NCI-H1048 (cell line): ENCODE measurements at places on chromosomes 3 and 15.

DNA sequence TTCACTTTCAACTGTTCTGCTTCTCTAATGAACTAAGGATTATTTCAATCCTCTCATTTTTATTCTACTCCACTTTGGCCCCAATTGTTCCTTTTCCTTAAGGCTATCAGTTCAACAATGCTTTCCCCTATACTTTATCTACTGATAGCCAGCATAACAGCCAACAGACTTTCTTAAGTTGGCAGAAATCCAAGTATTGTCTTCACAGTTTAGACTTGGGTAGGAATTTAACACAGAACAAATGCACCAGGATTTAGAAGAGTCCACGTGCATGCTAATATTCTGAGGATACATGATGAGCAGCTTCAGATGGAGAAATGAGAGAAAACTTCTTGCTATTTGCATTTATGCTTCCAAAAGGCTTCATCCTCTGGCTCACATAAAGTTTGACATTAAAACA is 54.8 kb downstream of the FBN1 start:
- no peak for DNase-seq

- DNase-seq = no peak
Measured at GRCh38 chr3:45538641-45538986, 55.9 kb upstream of the LIMD1 start.

GRCh38 chr3:151142929-151143328 is 57.5 kb downstream of the MED12L start:
- no peak for DNase-seq

GRCh38 chr15:35514759-35515158 is 31.2 kb downstream of the DPH6 start:
- DNase-seq = no peak

- no peak for DNase-seq
Measured at GRCh38 chr3:171994646-171995428, 44.5 kb upstream of the FNDC3B start.

DNA sequence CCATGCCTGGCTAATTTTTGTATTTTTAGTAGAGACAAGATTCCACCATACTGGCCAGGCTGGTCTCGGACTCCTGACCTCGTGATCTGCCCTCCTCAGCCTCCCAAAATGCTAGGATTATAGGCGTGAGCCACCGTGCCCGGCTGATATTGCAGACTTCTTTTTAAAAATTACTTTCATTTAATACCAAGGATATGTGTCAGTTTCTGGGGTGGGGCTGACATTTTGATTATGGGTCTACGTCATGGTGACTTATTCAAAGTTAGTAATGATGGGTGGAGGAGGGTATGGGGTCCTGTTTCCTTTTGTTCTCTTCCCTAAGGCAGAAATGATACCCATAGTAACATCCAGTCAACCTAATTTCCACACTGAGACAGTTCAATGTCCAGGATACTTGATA is 34.7 kb downstream of the GBE1 start:
- DNase-seq = no peak

- no peak for DNase-seq
Measured at GRCh38 chr15:88756921-88757320, 46.3 kb upstream of the ACAN start.

DNA sequence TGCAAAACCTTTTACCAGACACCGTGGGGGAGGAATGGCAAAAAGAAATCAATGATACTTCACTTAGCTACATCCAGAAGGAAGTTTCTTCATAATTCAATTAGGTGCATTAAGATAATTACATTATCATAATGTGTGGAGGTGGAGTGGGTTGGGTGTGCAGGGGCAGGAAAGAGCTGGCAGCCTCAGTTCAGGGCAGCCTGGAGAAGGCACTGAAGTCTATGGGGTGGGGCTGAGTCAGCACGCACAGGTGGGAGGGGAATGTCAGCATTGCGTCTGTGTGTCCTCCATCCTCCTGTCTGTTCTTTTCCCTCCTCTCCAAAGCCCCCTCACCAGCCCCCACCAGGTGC is 278.8 kb downstream of the GABRG3 start:
- no peak for DNase-seq

- no peak for DNase-seq
Measured at GRCh38 chr3:46097691-46098241, 70.5 kb upstream of the XCR1 start.

- no peak for DNase-seq
Measured at GRCh38 chr3:183460081-183461055, 31.9 kb upstream of the MCF2L2 start.

DNA sequence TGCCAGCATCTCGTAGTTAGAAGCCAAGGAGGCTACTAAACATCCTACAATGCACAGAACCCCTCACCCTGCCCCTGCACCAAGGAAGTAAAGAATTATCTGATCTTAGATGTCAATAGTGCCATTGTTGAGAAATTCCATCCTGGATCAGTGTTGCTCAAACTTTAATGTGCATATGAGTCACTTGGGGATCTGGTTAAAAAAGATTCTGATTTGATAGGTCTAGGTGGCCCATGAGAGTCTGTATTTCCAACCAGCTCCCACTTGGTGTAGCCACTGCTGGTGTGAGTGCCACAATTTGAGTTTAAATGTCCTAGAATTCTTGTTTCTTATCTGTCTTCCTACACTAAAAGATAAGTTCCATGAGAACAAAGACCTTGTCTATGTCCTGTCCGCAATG is 43.7 kb downstream of the TMEM45A start:
- no peak for DNase-seq

DNA sequence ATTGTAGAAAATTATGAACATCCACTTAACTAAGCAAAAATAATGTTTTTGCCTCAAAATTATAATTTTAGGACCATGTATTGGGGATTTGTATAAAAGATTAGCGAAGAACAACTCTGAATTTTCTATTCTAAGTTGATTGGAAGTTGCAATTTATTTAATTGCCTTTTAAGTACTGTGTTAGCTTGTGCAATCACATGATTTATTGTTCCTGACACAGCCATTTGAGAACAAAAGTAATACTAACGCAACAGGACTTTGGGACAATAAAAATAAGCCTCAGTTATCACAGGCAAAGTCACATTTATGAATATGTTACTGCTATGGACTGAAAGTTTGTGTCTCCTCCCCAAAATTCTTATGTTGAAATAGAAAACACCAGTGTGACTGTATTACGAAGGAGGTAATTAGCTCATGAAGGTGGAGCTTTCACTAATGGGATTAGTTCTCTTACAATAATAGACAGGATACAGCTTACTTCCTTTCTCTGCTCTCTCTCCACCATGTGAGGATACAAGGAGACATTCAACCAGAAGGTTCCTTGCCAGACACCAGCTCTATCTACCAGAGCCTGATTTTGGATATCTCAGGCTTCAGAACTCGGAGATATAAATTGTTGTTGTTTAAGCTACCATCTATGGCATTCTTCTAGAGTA is 745.9 kb downstream of the ZBBX start:
- no peak for DNase-seq

GRCh38 chr3:186502966-186503712 is 41.0 kb downstream of the CRYGS start:
- DNase-seq = no peak

DNA sequence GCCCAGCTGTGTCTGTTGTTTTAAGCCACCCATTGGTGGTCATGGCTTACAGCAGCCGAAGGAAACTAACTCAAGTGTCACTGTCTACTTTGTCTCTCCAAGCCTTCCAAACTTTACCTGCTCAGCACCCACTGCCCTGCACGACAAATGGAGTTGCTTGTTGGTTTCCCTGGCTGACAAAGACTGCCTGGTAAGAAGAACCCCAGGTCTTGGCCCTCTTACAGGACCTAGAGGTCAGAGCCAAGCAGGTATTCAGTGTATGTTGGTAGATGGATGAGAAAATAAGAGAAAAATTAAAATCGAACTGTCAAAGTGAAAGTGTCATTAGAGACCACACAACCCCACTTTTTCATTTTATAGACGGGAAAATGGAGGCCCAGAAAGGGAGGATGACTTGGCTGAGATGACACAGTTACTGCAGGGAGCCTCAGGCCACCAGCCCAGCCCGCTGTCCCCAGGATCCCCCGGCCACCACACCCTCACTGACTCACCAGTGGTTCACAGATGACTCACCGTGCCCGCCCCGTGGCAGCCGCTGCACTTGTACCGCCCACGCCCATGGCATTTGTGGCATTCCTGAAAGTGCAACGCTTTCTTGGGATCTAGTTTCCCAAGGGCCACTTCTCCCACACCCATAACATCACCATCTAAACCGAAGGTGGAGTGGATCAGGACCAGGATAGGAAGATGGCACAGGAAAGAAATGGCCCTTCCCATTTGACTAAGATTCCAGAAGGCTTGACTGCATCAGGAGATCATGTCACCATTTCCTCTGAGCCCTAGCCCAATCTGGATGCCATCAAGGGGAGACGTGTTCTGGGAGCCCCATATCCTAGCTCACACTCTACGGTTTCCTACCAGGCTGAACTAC is 15.2 kb downstream of the SSUH2 start:
- no peak for DNase-seq

GRCh38 chr15:41675337-41675736 is 15.1 kb downstream of the MGA start:
- DNase-seq = no peak

- DNase-seq = no peak
Measured at GRCh38 chr3:81938681-81939080, 177.2 kb upstream of the GBE1 start.

GRCh38 chr15:74449095-74449494 is 11.9 kb downstream of the UBL7 start:
- DNase-seq = no peak

GRCh38 chr3:191282251-191283185 is 46.7 kb upstream of the CCDC50 start:
- no peak for DNase-seq

DNA sequence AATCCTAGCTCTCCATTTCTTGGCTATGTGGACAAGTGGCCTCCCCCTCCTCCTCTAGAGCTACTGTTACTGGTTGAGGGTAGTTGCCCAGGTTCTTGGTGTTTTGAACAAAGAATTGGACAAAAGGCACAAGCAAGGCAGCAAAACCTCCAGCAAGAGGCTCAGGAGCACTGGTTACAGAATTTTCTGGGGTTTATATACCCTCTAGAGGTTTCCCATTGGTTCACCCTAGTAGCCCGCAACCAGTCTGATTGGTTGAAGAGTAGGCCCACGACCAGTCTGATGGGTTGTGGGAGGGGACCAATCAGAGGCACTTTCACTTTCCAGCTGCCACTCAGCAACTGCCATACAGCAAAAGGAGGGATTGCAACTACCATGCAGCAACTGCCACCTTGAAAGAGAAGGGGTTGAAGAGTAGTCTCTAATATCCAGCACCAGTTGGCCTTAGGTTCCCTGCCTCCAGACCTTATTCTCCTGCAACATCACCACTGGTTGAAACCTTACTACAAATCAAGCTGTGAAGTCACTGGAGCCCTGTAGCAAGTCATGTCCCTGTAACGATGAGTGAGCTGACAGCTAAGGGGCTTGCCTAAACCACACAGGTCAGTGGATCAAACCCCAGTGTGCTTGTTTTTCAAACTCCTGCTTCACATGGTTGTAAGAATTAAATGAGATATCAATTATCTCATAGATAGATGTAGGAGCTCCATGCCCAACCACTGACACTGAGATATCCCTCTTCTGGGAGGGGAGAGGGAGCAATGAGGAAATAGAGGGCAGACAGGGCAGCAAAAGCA is 2.9 kb upstream of the C15orf39 start:
- DNase-seq = peak; percentile 77

- DNase-seq = no peak
Measured at GRCh38 chr15:26867200-26868007, 542 bp downstream of the GABRA5 start.

DNA sequence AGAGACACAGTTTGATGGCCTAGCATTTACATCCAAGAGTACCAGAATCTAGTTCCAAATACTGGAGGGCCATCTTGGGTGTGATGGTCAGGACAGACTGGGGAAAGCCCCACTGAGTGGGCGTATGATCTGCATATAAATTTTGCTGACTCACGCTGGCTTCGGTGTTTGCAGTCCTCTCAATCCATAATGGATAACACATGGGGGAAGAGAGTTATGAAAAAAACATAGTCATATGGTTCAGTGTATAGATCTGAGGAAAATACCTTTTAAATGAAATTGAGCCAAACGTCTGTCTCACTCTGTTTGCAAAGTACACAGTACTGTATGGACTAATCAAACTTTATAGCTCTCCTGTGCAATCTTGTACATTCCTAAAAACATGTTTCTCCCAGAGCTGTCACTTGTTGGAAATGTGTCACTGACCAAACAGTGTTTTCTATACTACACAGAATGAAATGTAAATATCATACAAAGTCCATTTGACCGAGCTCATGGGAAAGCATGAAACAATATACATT is 125.3 kb upstream of the THBS1 start:
- DNase-seq = no peak

GRCh38 chr3:54691289-54691771 is 236.5 kb downstream of the LRTM1 start:
- DNase-seq = peak; percentile 32

DNA sequence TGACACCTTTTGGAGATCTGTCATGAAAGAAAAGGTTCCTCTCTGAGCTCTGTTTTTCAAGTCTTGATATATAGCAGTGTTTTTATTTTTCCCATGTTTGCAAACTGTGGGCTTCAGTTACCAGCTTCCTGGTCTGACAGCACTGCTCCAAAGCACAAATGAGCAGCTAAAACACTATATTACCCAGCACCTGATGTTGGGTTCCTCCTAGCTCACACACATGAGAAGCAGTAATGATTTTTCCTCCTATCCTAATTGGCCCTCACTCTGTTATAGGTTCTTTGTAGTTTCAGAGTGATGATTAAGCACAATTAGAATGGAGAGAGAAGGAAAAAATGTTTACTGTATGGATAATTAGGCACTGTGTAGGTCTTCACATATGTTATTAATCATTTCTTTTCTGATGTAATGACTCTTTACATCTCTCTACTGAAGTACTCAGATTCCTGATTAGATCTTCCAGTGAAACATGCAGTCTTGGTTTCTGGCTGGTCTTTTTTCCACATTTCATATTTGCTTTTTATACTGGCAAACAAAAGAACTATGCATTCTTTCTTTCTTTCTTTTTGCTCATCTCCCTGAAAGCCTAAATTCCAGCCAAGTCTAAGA is 939.7 kb downstream of the NSUN3 start:
- no peak for DNase-seq

DNA sequence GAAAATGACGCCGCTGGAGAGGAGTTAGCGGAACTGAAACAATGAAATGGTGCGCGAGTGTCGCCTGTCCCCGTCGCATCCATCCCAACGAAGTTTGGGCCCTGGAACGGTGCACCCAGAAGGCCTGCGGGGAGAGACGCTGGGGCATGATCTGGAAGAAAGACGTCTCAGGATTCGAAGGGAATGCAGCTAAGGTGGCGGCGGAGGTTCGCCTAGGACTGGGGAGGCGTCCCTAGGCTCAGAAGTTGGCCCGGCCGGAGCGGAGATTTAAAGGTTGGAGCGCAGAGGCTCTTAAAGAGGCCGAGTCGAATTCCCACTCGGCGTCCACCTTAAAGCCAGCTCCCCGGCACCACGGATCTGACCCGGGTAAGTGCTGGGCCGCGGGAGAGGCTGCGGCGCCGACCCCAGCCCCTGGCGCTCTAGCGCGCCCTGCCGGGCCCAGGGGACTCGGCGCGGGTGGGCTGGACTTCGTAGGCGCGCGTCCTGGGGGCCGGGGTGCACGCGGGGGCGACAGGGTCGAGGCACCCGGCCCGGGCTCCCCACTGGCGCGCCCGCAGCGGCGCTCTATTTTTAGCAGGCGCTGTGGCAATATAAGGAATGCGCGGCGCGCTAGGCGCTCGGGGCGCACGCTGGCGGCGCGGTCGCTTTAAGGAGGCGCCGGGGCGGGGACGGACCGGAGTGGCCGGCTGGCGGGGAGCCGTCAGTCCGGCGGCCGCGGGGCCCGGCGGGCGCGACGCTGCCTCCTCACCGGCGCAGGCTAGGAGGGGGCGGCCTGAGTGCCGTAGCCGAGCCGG is at the start of gene MRAS:
MRAS (plus strand) TSS at position 620 of the 794 bp plus-strand sequence. CDS start 24,305 bp downstream, outside the sequence.
- DNase-seq = no peak
